ENCODE measurements at places on chromosomes 7 and 10. TPM values are rescaled to one million over a fixed set of nuclear protein-coding genes. Genes with fewer than 3 reads are reported as not detected.

GRCh38 chr10:75895259-75895658 is 463.8 kb downstream of the LRMDA start:
- no peak for DNase-seq

DNA sequence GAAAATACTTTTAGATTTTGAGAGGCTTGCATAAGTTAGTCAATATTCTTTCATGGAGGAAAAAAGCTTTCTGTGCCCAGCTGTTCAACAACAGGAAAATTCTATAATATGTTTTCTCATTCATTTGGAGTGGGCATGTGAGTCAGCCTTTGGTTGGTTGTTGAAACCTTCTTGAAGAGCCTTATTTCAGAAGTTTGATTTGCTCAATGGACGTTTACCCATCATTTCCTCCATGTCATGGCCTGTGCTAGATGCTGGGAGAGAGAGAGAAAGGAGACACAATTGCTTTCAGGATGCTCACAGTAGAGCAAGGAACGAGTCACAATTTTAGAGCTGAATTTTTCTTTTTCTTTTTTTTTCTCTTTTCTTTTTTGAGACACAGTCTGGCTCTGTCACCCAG is 181.7 kb downstream of the PRKCQ start:
- no peak for DNase-seq

- no peak for DNase-seq
These were observed 308.5 kb upstream of the FZD1 start for GRCh38 chr7:90955641-90956207.

DNA sequence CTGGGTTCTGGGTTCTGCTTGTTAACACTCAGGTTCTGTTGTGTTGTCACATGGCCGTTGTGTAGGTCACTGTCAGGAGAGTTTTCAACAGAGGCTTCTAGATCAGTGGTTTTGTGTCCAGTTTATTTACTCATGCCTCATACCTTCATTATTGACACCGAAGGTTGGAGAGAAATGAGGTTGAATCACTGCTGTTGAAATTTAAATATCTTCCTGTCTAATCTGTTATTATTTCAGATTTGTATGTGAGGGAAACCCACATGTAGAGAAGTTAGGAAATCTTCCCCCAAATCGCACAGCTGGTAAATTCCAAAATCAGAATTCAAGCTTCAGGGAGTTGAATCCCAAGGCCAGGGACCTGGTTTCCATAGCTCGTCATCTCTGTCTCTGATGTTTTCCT is 28.3 kb upstream of the KLF6 start:
- no peak for DNase-seq

NME8 gene
- total RNA-seq = not detected
